ENCODE measurements at places on chromosomes 7 and 10.

DNA sequence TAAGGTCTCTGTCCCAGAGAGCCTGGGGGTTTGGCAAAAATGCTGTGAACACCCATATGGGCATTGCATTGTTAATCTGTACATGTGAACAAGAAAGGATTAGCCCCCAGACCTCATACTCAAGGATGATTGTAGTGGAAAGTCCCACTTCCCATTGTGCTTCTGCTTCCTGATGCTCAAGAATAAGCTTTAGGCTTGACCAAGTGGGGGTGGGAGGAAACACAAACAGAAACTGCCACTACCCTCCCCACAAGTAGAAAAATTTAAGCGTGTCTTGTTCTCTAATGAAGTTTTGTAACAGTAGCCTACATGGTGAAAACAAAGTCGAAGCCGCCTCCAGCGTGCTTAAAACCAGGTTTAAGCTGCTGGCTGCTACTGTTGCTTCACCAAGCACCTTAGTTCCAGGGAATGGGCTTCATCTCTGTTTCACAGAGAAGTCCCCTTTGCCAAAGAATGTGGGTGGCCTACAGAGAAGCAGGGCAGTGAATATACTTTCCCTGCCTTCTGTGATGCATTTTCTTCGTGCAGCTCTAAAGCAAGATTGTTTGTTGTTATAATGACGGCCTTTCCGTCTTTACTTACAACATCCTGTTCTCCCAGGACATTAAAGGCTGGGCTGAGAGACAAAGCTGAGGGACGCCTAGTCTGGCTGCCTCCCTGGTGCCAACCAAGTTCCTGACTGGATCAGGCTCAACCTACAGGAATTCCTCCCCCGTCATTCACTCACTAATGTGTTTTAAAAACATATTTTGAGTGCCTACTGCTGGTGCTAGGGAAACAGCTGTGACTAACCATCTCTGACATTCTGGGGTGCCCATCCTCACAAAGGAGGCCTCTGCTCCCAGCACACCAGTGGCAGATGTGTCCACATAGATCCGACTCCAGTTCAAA lies 32.1 kb upstream of the CCSER2 start:
- H3K36me3 ChIP-seq = no peaks in the 10 kb centered on the region
- no peaks in the 10 kb centered on the region for H3K27me3 ChIP-seq
- H3K4me1 ChIP-seq = peaks cover 2% of the 10 kb centered on the region
- H3K27ac ChIP-seq = no peak overlapping the region
- DNase-seq = no peak

DNA sequence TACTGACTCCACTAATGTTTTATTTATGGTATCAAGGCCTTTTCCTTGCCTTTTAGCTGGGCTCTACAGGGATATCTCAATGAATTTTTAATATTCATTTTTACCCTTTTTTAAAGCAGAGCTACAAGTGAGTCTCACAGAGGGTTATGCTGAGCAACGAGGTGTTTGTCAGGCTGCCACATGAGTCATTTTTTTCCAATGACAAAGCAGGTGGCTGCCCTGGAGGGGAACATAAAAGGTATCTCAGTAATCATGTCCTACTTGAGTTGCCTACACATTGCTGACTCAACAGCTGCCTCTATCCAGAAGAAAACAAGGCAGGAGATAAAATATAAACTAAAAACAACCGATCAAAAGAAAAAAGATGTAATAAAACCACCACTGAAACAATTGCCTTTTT lies 1004.9 kb upstream of the POT1 start:
- H3K27me3 ChIP-seq = no peaks in the 10 kb centered on the region
- no peak for DNase-seq
- H3K4me3 ChIP-seq = no peak overlapping the region

GRCh38 chr7:1154172-1154739 lies 5.7 kb downstream of the ZFAND2A start:
- H3K27me3 ChIP-seq = peaks cover 5% of the 10 kb centered on the region
- DNase-seq = no peak
- no peaks in the 10 kb centered on the region for H3K36me3 ChIP-seq

DNA sequence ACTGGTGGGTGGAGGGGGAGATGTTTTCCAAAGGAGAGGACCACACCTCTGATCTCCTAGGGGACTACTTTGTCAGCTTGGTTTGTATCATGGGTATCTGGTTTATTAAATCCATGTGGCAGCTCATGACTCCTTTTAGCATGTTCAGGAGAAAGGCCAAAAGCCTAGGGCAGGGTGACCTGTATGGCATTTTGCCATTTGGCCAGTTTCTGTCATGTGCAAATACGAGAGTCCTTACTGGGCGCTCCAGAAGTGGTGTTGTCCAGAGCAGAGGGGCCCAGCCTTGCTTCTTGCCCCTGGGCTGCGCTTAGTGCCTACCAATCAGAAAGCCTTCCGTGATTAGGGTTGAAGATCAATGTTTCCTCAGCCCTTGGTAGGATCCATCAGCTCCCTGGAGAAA lies 31.0 kb downstream of the ADRA2A start:
- H3K27ac ChIP-seq = no peak overlapping the region
- no peak overlapping the region for H3K4me3 ChIP-seq
- no peaks in the 10 kb centered on the region for H3K27me3 ChIP-seq
- no peak for DNase-seq
- H3K4me1 ChIP-seq = no peaks in the 10 kb centered on the region

- peaks cover 26% of the 10 kb centered on the region for H3K4me1 ChIP-seq
- H3K36me3 ChIP-seq = no peaks in the 10 kb centered on the region
- no peak overlapping the region for H3K27ac ChIP-seq
- H3K4me3 ChIP-seq = no peak overlapping the region
These were observed 360.3 kb downstream of the CRPPA start for GRCh38 chr7:16061011-16061410.

- peaks cover 6% of the 10 kb centered on the region for H3K27me3 ChIP-seq
- no peak overlapping the region for H3K27ac ChIP-seq
- H3K36me3 ChIP-seq = peaks cover 4% of the 10 kb centered on the region
- H3K4me1 ChIP-seq = peaks cover 6% of the 10 kb centered on the region
These were observed 17.8 kb downstream of the CAV1 start for GRCh38 chr7:116542618-116543017.

DNA sequence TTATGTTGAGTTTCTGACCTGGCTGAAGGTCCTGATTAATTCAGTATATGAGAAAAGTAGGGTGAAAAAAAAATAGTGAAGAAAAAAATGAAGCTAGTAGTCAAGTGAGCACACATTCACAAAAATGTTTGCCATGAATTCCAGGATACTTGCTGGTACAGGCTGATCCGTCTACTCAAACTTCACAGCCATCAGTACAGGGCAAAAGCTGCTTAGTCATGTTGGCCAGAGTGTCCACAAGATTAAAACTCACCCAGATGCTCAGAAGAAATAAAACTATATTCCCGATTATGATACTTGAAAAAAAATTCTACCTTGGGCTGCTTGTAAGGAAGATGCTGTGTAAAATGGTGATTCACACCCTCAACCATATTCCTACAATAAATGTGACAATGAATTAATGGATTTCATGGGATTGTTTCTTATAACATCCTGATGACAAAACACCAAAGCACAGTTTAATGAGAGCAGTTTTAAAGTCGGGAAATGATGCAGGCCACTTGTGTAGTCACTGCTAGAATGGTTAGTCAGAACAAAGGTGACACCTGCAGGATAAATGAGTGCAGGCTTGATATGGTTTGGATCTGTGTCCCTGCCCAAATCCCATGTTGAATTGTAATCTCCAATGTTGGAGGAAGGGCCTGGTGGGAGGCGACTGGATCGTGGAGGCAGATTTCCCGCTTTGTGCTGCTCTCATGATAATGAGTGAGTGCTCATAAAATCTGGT lies 49.2 kb upstream of the ANKRD1 start:
- no peak overlapping the region for H3K27ac ChIP-seq
- no peak for DNase-seq
- peaks cover 4% of the 10 kb centered on the region for H3K36me3 ChIP-seq

DNA sequence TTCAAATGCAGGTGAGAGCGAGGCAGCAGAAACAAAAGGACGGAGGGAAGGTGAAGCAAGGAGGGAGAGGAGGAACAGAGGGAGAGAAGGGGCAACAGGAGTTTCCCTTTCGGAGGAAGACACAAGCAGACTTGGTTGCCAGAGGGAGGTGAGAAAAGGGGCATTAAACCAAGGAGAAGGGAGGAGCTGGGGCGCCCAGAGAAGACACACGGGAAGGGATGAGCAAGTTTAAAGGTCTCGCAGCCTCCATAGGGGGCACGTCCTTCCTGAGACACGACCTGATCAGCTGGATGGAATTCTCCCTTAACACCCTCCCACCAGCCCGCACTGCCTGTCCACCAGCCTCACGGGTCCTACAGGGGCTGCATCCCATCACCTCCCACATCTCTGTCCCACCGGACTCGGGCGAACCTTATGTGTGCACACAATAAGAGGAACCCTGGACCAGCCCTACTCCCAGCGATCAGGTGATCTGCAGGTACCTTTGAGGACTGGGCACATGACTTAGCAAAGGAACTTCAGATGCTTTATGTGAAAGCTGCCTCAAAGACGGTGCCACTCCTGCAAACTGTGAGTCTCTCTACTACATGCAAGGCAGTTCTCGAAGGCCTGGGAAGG lies 251.2 kb downstream of the TNS3 start:
- H3K4me3 ChIP-seq = no peak overlapping the region
- H3K36me3 ChIP-seq = no peaks in the 10 kb centered on the region

- peak; percentile 5 for DNase-seq
- peaks cover 13% of the 10 kb centered on the region for H3K4me1 ChIP-seq
- peaks cover 5% of the 10 kb centered on the region for H3K27me3 ChIP-seq
- H3K4me3 ChIP-seq = no peak overlapping the region
These were observed 75.6 kb downstream of the PRKAG2 start for GRCh38 chr7:151801291-151801690.

GRCh38 chr10:74880041-74880440 lies 53.6 kb downstream of the KAT6B start:
- H3K27ac ChIP-seq = no peak overlapping the region
- no peak overlapping the region for H3K4me3 ChIP-seq
- DNase-seq = no peak
- H3K27me3 ChIP-seq = peaks cover 3% of the 10 kb centered on the region
- H3K4me1 ChIP-seq = peaks cover 11% of the 10 kb centered on the region

DNA sequence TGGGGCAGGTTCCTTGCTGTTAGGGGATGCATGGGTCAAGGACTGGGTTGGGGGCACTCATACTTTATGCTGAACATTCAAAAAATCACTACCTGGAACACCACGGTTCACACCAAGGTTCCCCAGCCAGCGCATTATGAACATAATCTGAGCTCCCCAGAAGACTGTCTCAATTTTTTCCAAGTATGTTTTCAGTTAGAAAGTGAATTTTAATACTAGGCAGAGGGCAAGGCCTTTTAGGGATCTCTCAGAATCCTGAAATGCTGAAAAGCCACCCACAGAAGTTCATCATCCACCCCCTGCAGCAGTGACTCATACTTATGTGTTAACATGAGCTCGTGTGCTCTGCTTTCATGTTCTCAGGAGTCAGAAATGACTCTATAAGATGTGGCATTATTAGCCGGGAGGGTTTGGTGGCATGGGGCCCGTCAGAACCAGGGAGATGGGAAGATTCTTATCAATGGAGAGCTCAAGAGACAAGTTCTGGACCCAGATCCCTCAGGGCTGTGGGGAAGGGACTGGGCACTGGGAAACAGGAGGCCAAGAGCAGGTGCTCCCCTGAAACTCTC lies 185.2 kb upstream of the ITGB1 start:
- no peaks in the 10 kb centered on the region for H3K36me3 ChIP-seq
- no peak overlapping the region for H3K27ac ChIP-seq
- peaks cover 2% of the 10 kb centered on the region for H3K27me3 ChIP-seq
- DNase-seq = no peak
- H3K4me3 ChIP-seq = no peak overlapping the region

- H3K27me3 ChIP-seq = no peaks in the 10 kb centered on the region
- H3K27ac ChIP-seq = no peak overlapping the region
- no peak for DNase-seq
- no peaks in the 10 kb centered on the region for H3K36me3 ChIP-seq
- peaks cover 5% of the 10 kb centered on the region for H3K4me1 ChIP-seq
These were observed 275.9 kb downstream of the EXOC4 start for GRCh38 chr7:133528796-133529195.

DNA sequence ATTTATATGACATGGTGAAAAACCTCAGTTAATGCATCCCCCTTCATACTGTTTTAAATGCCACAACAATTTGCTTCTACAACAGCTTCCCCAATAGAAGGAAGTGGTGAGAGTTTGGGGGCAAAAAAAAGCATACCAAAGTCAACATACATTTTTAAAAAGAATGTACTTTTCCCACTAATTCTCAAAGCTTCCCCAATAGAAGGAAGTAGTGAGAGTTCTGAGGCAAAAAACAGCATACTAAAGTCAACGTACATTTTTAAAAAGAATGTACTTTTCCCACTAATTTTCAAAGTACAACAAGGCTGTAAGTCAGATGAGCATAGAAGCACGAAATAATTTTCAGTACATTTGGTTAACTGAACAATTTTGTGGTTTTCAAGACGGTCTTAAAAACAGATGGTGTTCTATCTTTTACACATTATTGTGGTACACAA lies 24.0 kb downstream of the WASL start:
- no peak for DNase-seq
- no peaks in the 10 kb centered on the region for H3K36me3 ChIP-seq
- H3K4me3 ChIP-seq = no peak overlapping the region
- no peaks in the 10 kb centered on the region for H3K27me3 ChIP-seq

DNA sequence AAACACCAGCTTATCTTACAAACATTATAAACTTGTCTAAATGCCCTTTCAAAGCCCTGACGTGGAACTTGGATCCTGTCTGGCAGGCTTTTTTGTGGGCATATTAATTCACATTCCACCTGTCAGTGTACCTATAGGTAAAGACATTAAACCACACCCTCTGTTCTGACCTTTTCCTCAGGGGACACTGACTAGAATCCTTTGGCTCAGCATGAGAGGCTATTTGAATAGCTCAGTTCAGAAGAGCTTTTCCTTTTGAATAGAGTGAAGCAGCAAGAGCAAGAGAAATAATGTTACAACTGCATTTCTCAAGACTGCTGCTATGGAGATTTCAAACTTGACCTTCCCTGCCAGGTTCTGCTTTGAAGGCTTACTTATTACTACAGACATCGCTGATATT lies 76.9 kb downstream of the CYP51A1 start:
- H3K4me1 ChIP-seq = no peaks in the 10 kb centered on the region
- no peak for DNase-seq
- H3K4me3 ChIP-seq = no peak overlapping the region

GRCh38 chr10:77131214-77131613 lies 506.4 kb downstream of the KCNMA1 start:
- no peaks in the 10 kb centered on the region for H3K4me1 ChIP-seq
- H3K36me3 ChIP-seq = no peaks in the 10 kb centered on the region
- H3K27ac ChIP-seq = no peak overlapping the region
- DNase-seq = no peak

DNA sequence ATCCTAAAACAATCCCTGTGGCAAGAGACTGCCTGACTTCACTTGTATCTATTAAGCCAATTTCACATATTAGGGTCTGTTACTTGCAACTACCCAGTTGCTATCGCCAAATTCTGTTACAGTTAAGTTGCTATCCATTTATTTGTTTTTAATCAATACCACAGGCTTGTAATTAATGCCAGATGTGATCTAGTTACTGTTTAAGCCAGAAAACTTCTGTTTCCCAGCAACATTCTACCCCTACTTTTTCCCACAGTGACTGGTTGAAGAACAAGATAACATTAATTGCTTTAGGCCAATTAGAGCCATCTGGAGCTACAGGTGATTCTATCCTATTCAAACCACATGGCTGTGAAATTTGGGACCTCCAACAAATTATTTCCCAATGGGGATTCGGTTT lies 131.3 kb downstream of the ALOX5 start:
- H3K4me3 ChIP-seq = peak overlapping the region; percentile 18
- H3K27ac ChIP-seq = peak overlapping the region; percentile 64
- H3K36me3 ChIP-seq = no peaks in the 10 kb centered on the region
